ENCODE measurements at places on chromosomes 12 and 14. TPM values are rescaled to one million over a fixed set of nuclear protein-coding genes. Genes with fewer than 3 reads are reported as not detected.

- no peak for DNase-seq
- no peaks in the 10 kb centered on the region for H3K36me3 ChIP-seq
- H3K4me3 ChIP-seq = no peak overlapping the region
- H3K4me1 ChIP-seq = peaks cover 12% of the 10 kb centered on the region
- no peaks in the 10 kb centered on the region for H3K27me3 ChIP-seq
Observed at GRCh38 chr14:89347885-89348284, 69.1 kb downstream of the FOXN3 start.

- no peaks in the 10 kb centered on the region for H3K36me3 ChIP-seq
- no peak overlapping the region for H3K27ac ChIP-seq
- H3K27me3 ChIP-seq = no peaks in the 10 kb centered on the region
Observed at GRCh38 chr14:95784137-95784536, 70.2 kb upstream of the TCL1A start.

DNA sequence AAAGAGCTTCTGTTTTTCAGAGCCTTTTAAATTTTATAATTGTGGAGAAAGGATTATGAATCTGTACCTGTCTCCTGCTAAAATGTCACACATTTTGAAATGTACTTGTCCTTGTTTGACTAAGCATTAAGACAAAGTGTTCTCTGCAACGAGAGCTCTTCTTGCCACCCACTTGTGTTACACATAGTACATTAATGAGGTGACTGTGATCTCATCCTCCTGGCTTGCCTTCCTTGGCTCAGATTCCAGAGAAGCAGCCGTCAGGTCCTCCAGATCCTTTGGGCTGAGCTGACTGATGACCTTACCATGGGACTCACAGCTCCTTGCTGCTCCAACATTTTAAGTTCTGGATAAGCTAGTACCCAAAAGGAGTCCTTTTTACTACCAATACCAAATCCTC is 81.4 kb downstream of the BBS10 start:
- no peaks in the 10 kb centered on the region for H3K36me3 ChIP-seq
- no peak for DNase-seq
- no peaks in the 10 kb centered on the region for H3K27me3 ChIP-seq
- no peak overlapping the region for H3K4me3 ChIP-seq

GRCh38 chr14:56868660-56869059 is 58.4 kb upstream of the OTX2 start:
- no peaks in the 10 kb centered on the region for H3K4me1 ChIP-seq
- no peak overlapping the region for H3K4me3 ChIP-seq
- H3K27me3 ChIP-seq = no peaks in the 10 kb centered on the region
- DNase-seq = no peak

DNA sequence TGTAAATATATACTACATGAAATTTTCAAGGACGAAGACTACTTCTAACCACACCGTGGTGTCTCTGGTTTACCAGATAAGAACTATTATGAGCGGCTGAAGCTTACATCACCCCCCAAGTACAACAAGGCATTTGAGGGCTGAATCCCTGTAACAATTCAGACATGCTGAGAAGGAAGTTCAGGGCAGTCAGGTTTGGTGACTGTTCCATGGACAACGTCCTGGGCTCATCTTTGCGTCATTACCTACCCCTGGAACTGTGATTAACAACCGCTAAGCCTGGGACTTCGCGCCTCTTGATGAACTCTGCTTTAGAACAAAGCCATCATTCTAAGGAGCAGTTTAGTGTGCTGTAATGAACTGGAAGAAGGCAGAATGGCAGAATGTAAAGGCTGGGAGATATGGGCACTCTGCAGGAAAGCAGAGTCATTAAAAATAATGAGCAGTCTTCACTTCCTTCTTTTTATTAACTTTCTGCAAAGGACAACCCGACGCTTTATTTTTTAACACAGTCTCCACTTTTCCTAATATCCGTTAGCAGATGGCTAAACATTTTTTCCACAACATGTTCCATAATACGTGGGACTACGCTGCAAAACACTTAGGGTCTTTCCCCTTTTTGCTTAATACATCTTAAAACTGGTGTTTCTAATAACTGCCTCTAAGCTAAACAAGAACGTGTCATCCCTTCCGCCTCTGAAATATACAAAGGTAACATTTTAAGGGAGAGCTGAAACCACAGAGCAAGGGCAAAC is 263.2 kb downstream of the ADAMTS20 start:
- no peaks in the 10 kb centered on the region for H3K27me3 ChIP-seq
- H3K4me3 ChIP-seq = no peak overlapping the region
- peaks cover 11% of the 10 kb centered on the region for H3K4me1 ChIP-seq
- no peak for DNase-seq
- no peaks in the 10 kb centered on the region for H3K36me3 ChIP-seq
- no peak overlapping the region for H3K27ac ChIP-seq

GRCh38 chr14:106551265-106551664 is 1024.9 kb downstream of the TMEM121 start:
- no peaks in the 10 kb centered on the region for H3K4me1 ChIP-seq
- DNase-seq = no peak
- H3K4me3 ChIP-seq = no peak overlapping the region
- H3K36me3 ChIP-seq = no peaks in the 10 kb centered on the region
- no peak overlapping the region for H3K27ac ChIP-seq

GRCh38 chr12:58860788-58861240 is 59.5 kb downstream of the LRIG3 start:
- no peak overlapping the region for H3K4me3 ChIP-seq
- no peak overlapping the region for H3K27ac ChIP-seq
- H3K36me3 ChIP-seq = no peaks in the 10 kb centered on the region

DNA sequence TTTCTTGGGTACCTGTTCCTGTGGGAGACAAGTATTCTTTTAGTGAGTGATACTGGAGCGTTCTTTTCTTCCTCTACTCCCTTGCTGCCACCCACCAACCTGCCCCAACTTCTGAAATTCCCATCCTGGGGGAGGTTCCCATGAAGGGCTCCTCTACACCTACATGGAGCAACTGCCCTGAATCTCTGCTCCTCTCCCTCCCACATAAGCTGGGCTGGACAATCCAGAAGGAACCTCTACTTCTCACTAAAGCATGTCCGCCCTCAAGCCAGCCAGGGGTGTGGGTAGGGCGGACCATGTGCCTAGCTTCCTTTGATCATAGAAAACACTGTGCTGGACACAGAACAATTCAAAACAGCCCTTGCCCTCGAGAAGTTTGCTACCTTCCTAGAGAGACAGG is 25.9 kb upstream of the ESRRB start:
- no peaks in the 10 kb centered on the region for H3K27me3 ChIP-seq
- H3K4me3 ChIP-seq = no peak overlapping the region
- DNase-seq = no peak

GRCh38 chr14:74882103-74882920 is 596 bp downstream of the DLST start:
- DNase-seq = no peak
- H3K27me3 ChIP-seq = no peaks in the 10 kb centered on the region
- no peaks in the 10 kb centered on the region for H3K36me3 ChIP-seq
- H3K4me1 ChIP-seq = peaks cover 19% of the 10 kb centered on the region
- peak overlapping the region; percentile 93 for H3K4me3 ChIP-seq

DNA sequence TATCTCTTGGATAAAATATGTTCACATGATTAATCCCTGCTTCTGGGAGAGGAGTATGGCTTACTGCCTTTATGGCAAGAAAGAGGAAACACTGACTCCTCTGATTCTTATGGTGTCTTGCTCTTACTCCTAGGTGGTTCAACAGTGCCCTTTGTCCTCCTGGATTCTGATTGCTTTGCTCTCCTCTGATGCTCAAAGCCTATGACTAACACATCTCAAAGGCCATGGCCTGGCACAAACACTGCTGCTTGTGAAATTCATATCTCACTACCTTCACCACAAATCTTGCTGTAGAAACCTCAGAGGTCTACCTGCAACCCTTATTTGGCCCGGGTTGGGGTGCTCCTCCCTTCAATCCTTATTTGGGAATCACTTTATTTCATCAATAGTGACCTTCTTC is 217.2 kb downstream of the C12orf50 start:
- no peak overlapping the region for H3K27ac ChIP-seq
- H3K27me3 ChIP-seq = no peaks in the 10 kb centered on the region
- H3K4me3 ChIP-seq = no peak overlapping the region
- no peaks in the 10 kb centered on the region for H3K4me1 ChIP-seq
- H3K36me3 ChIP-seq = no peaks in the 10 kb centered on the region

- H3K27me3 ChIP-seq = no peaks in the 10 kb centered on the region
- no peaks in the 10 kb centered on the region for H3K36me3 ChIP-seq
- H3K4me1 ChIP-seq = no peaks in the 10 kb centered on the region
- no peak overlapping the region for H3K4me3 ChIP-seq
Observed at GRCh38 chr14:52235434-52235833, 32.1 kb upstream of the PTGDR start.

GRCh38 chr12:50055831-50056638 is 1.4 kb upstream of the ASIC1 start:
- no peaks in the 10 kb centered on the region for H3K36me3 ChIP-seq
- peak; percentile 75 for DNase-seq
- H3K4me3 ChIP-seq = peak overlapping the region; percentile 20
- H3K4me1 ChIP-seq = peaks cover 22% of the 10 kb centered on the region

DNA sequence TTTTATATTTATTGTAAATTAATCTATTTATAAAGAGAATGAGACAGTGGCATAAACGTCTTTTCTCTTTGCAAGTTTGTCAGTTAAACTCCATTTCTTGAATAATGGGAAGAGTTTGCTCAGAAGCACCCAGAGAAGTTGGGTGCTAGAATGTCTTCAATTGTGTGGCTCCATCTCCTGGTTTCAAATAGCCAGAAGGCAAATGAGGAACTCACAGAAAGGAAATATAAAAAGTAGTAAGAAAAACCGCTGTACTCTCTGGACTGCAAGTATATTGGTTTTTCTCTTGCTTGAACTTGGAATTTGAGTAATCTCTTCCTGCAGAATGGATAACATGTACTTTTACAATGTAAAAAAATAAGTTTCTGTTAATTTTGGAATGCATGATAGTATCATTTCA is 217.5 kb downstream of the DPY19L2 start:
- H3K4me3 ChIP-seq = no peak overlapping the region
- no peaks in the 10 kb centered on the region for H3K4me1 ChIP-seq
- DNase-seq = no peak
- no peak overlapping the region for H3K27ac ChIP-seq

DNA sequence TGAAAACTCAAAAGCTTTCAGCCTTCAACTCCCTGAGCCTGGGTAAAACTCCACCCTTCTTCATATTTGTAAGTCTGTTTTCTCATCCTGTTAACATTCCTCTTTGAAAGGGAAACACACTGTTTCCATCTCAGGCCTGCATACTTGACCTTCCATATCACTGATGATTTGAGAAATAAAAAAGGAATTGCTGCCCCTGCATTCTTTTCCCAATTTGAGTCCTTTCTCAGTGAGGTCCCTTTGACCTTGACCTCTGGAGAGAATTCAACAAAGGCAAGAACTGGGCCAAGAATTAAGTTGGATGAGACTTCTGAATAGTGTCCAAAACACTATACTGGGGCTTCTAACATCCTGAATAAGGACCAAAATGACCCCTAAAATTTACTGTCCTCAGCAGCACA is 108.0 kb downstream of the AEBP2 start:
- H3K4me3 ChIP-seq = no peak overlapping the region
- no peak for DNase-seq
- no peaks in the 10 kb centered on the region for H3K27me3 ChIP-seq
- H3K36me3 ChIP-seq = no peaks in the 10 kb centered on the region
- no peaks in the 10 kb centered on the region for H3K4me1 ChIP-seq

- H3K36me3 ChIP-seq = no peaks in the 10 kb centered on the region
- H3K27me3 ChIP-seq = no peaks in the 10 kb centered on the region
- no peak overlapping the region for H3K27ac ChIP-seq
- no peak overlapping the region for H3K4me3 ChIP-seq
- DNase-seq = no peak
Observed at GRCh38 chr14:72679536-72680151, 214.3 kb downstream of the DPF3 start.

DNA sequence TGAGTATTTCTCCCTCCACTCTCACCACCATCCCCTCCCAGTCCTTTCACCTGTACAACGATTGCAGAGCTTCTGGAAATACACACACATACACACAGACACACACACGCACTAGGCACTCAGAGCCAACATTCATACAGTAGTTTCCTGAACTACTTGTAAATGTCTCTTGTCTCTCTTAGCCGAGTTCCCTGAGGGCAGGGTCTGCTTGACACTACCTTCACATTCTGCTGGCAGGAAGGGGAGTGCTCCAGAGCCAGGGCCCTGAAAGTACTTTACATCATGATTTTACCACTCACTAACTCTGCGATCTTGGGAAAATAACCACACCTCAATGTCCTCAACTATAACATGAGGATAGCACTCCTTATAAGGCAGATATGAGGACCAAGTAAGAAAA is 82.7 kb downstream of the GAS2L3 start:
- H3K27ac ChIP-seq = no peak overlapping the region
- no peaks in the 10 kb centered on the region for H3K4me1 ChIP-seq
- no peaks in the 10 kb centered on the region for H3K27me3 ChIP-seq
- DNase-seq = no peak

GRCh38 chr12:76548222-76548837 is 11.2 kb downstream of the OSBPL8 start:
- no peak overlapping the region for H3K4me3 ChIP-seq
- no peaks in the 10 kb centered on the region for H3K27me3 ChIP-seq
- H3K4me1 ChIP-seq = peaks cover 27% of the 10 kb centered on the region
- DNase-seq = no peak

DNA sequence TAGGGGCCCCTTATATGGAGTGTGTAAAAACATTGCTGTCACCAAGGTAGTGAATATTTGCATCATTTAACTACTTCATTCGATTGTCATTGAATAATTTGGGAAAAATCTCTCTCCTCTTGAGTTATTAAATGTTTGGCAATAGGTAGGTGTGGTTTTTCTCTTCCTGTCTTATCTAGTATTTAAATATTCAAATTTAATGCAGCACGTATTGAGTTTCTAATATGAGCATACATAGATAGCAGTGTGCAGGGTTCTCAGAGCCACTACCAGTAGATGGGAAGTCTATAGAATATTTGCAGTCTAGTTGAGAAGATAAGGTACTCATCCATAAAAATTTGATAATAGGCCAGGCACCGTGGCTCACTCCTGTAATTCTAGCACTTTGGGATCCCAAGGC is 16.7 kb downstream of the PALS1 start:
- no peak overlapping the region for H3K27ac ChIP-seq
- no peak for DNase-seq
- H3K27me3 ChIP-seq = no peaks in the 10 kb centered on the region
- H3K4me1 ChIP-seq = peaks cover 31% of the 10 kb centered on the region

GRCh38 chr12:7856516-7856915 is 16.2 kb downstream of the SLC2A14 start:
- H3K4me3 ChIP-seq = no peak overlapping the region
- peak overlapping the region; percentile 92 for H3K27ac ChIP-seq
- H3K4me1 ChIP-seq = peaks cover 83% of the 10 kb centered on the region
- peaks cover 1% of the 10 kb centered on the region for H3K36me3 ChIP-seq
- DNase-seq = peak; percentile 64
- H3K27me3 ChIP-seq = no peaks in the 10 kb centered on the region

- no peaks in the 10 kb centered on the region for H3K4me1 ChIP-seq
- H3K27ac ChIP-seq = no peak overlapping the region
- H3K27me3 ChIP-seq = no peaks in the 10 kb centered on the region
- no peak for DNase-seq
Observed at GRCh38 chr12:92648242-92649031, 54.4 kb upstream of the PLEKHG7 start.

GRCh38 chr14:92225731-92226130 is 97.2 kb upstream of the SLC24A4 start:
- no peak for DNase-seq
- no peaks in the 10 kb centered on the region for H3K27me3 ChIP-seq
- H3K4me3 ChIP-seq = no peak overlapping the region
- no peaks in the 10 kb centered on the region for H3K36me3 ChIP-seq

The L3HYPDH gene
- total RNA-seq = 15.3 TPM

The CLEC14A gene
- total RNA-seq = not detected

The AJUBA gene
- 211 TPM for total RNA-seq

The TRPV4 gene
- not detected for total RNA-seq

The ATXN2 gene
- total RNA-seq = 79.2 TPM

The CNTN1 gene
- not detected for total RNA-seq

The DIO2 gene
- total RNA-seq = 3.4 TPM

The CLEC1A gene
- total RNA-seq = not detected

The TGM1 gene
- total RNA-seq = 5.9 TPM

The SLC25A47 gene
- not detected for total RNA-seq

All from Caco-2 (cell line).